ENCODE measurements at places on chromosomes 5 and 9.

DNA sequence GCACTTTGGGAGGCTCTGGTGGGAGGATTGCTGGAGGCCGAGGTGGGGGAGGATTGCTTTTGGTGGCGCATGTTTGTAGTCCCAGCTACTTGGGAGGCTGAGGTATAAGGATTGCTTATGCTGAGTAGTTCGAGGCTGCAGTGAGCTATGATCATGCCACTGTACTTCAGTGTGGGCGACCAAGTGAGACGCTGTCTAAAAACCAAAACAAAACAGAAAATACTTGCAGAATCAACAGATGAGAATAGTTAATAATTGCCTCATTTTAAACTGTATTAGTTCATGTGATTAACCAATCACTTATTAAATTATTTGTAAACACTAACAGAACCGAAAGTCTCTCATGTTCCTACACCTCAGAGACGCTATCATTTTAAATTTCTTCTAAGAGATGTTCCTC is 118.1 kb downstream of the CCDC171 start:
- DNase-seq, result no peak

DNA sequence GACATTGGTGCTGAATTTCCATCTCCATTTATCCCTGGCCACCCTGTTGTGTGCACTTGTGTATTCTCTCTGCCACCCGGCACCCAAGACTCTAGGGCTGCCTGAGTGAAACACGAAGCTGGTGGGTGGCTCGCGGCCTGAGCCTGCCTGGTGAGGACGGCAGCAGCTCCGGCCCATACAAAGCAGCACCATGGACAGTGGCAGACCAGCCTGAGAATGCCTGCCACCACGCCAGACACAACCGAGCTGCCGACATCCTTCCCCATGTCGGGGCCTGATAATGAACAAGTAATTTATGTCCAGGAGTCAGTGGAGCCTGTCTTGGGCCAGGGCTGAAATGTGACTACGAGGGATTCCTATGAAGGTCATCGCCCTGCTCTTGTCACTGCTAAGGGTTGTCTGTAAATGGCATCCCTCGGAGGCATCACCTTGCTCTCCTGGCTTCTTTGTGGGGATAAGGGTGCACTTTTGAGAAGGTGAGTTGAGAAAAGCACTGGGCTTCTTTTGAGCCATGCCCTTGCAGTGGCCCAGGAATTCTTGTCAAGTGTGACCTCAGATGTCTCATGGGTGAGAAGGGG is 175.7 kb downstream of the MELK start:
- no peak for DNase-seq

DNA sequence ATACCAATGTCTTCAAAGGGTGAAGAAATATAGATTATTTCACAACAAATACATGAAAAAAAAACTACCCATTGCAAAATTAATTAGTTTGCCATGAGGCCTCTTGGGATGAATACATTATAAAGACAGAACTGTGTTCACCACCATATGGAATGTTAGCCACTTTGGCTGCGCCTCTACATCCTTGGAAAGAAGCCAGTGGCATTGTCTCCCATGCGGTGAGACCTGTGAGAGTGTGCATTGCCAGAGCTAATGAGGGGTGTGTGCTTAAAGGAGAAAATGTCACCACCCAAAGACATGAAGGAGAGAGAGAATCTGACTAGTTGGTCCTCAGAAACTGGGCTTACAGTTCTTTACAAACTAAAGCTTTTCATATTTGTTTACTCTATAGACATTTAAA is 110.6 kb downstream of the PLPPR1 start:
- DNase-seq, result no peak

DNA sequence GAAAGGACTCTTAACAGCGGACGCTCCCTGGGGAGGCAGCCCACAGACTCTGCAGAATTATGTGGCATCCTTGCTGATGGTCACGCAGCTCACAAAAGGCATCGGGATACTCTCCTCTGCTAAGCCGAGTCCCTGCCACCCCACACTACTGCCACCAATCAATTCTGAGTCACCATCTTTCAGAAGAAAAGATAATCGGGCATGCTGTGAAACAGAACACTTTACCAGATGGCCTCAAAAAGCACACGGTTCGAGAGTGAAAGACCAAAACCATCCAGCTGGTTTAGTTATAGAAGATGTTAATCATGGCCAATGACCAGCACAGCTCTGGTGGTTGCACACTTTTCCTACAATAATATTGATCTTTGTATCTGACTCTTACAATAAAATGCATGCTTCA is 136.3 kb downstream of the MYO10 start:
- no peak for DNase-seq

GRCh38 chr5:60223342-60223741 is 329.8 kb upstream of the PDE4D start:
- DNase-seq, result no peak

GRCh38 chr5:148687427-148687826 is 33.1 kb upstream of the HTR4 start:
- DNase-seq, result no peak

DNA sequence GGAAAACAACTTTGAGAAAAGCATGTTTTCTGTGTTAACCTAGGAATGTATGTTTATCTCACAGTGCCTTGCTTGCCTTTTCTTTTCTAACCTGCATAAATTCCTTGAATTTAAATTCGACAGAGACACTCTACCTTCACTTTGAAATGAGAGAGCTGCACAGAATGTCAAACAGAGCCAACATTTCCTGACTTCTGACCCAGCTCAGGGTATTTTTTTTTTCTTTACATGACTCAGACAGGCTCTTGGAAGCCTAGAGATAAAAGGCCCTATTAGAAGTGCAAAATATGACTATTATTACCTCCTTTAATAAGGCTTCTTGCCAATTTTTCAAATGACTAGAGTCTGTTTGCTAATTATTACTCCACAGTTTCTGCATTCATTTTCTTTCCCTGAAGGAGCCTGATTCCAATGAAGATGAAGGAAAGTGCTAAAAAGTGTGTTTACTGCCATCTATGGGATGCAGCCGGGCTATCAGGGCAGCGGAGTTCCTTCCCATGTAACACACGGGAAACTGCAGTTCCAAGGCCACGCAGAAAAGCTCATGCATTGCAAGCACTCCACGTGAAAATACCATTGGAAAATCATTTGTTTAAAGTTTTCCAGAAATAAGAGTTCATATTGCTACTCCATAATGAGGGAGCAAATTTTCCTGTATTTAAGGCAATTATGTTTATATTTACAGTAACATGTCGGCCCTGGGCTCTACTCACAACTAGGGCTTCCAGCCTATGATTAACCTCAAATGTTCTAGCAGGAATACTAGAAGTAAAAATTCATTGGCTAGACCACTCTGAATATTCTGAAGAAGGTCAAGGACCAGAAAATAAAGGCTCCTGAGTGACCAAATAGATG is 485.6 kb downstream of the ZSWIM6 start:
- DNase-seq, result no peak

DNA sequence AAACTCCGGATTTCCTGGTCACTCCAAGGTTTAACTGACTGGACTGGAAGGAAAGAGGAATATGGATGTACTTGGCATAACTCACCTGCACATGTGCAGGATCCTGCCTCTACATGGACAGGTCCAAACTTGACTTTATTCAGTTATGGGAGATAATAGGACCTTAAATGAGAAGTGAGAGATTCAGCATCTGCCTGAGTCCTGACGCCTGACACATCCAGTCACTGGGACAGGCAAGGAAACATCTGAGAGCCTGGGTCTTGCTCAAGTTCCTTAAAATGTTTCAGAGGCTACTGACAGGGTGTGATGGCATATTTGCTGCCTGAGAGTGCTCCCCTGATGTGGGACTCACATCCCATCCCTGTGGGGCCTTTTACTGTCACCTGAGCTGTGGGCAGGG is 34.9 kb downstream of the ZNF354A start:
- DNase-seq, result no peak

DNA sequence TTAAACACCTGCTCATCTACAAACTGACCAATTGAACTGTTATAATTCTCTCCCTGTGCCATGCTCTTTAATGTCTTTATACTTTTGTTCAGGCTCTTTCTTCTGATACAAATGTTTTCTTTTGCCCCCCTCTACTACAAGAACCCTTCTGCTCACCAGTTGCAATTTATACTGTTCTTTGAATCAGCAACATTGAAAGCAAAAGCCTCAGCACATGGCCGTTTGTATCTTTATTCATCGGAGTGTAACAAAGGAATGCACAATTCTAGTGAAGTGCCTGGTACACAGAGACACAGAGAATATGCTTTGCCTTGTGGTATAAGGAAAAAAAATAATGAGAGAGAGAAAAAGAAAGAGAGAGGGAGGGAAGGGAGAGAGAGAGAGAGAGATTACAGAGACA is 547.1 kb downstream of the CDH12 start:
- DNase-seq, result no peak

GRCh38 chr5:6556089-6556801 is 76.6 kb downstream of the NSUN2 start:
- no peak for DNase-seq

DNA sequence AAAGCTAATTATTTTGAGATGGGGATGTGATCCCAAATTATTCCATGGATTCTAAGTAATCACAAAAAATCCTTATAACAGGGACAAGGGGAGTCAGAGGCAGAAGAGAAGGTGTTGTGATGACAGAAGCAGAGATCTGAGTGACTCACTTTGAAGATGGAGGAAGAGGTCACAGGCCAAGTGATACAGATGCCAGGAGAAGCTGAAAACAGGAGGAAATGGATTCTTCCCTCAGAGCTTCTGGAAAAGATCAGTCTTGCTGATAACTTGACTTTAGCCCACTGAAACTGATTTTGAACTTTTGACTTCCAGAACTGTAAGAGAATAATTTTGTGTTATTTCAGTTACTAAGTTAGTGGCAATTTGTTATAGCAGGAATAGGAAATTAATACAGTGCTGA is 105.3 kb downstream of the GCNT1 start:
- no peak for DNase-seq

- no peak for DNase-seq
Measured at GRCh38 chr9:31251386-31251785, 1133.1 kb upstream of the ACO1 start.

DNA sequence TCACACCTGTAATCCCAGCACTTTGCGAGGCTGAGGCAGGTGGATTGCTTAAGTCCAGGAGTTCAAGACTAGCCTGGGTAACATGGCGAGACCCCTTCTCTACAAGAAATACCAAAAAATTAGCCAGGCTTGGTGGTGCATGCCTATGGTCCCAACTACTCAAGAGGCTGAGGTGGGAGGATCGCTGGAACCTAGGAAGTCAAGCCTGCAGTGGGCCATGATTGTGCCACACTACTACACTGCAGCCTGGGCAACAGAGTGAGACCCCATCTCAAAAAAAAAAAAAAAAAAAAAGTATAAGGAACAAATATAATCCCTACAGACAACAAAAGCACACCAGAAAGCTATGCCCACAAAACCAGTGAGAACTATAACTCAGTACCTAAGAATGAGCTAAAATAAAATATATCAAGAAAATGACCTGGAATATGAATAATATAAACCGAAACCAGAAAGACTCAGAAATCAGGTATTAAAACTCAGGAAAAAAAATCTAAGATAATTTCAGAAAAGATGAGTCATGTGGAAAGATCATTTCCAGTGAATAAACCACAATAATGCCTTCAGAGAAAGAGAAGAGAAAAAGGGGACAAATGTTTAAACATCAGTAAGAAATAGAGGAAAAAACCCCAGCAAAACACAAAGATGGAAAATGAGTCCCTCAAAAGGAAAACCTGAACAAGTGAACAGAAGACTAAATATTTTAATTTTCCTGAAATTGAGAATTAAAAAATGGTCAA is 57.4 kb downstream of the GOLPH3 start:
- no peak for DNase-seq

GRCh38 chr5:159061834-159062474 is 37.8 kb downstream of the EBF1 start:
- DNase-seq, result no peak

DNA sequence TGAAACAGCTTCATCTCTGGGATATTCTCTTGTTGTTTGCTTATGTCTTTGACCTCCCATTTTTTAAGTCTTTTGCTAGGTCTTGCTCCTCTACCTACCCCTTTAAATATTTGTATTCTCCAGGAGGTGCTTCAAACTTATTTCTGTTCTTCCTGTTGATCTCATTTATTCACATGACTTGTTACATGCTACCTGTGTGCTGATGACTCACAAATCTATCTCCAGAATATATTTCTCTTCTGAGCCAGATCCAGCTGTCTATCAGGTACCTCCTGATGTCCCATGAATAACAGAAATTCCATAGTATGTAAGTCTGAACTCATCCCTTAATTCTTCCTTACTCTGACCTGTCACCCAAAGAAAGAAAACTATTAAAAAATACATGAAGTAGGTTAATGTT is 11.0 kb downstream of the NIPBL start:
- no peak for DNase-seq

DNA sequence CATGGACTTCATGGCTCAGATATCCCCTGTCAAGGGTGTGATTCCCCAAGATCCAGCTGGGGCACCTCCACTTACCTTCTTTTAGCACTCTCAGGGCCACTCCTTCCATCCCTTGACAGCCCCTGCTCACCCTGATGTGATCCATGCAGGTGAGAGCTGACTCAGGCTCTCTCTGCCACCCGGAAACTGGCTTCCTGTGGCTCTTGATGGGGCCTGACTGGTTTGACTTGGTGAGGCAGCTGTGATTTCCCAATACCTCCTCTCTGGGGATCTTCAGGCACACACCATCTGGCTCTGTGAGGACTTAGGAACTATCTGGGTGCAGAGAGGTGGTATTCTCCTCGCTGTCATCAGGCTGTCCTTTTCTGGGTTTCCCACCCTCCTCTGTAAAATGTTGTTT is 7.9 kb upstream of the FAT2 start:
- DNase-seq, result no peak

Data from activated effector memory CD4-positive, alpha-beta T cell treated with Interleukin-2 at 50 U/mL for 16 hours (primary cell).